ENCODE measurements at places on chromosomes 7 and 10.

- no peak for DNase-seq
Measured at GRCh38 chr7:12970626-12971025, 283.2 kb downstream of the ARL4A start.

DNA sequence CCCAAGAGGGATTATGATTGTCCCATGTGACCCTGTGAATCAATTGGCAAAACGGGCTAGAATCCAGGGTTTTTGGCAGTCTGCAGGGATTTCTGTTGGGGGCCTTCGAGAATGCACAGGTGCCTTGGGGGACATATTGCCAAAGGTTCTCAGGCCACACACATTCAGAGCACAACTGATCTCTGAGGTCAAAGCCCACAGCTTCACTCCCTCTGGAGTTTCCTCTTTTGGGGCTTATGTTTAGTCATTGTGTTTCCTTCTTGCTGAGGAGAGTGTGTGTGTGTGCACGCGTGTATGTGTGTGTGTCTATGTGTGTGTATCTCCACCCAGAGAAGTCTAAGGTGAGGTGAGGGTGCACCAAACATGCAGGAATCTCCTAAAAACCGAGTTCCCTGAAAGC is 8.8 kb downstream of the PPIF start:
- DNase-seq, result no peak

- DNase-seq, result peak; percentile 63
Measured at GRCh38 chr10:88080213-88080612, 216.8 kb downstream of the PTEN start.

DNA sequence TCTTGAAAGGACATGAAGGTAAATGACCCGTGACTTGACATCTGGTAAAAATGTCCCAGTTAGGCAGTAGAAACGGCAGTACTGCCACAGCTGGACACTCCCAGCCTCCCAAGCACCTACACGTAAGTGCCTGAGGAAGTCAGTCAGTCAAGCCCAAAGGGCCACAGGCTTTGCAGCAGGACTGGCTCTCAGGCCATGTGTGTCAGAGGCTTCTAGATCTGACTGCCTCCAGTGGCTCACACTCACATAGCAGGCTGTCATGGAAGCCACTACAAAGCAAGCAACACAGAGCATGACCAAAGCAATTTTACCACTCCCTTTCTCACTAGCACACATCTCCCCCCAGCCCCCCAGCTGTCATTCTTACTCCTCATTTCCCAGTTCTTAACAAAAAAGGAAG is 17.8 kb upstream of the CCNJ start:
- DNase-seq, result peak; percentile 13

- DNase-seq, result no peak
Measured at GRCh38 chr10:109746861-109747260, 176.4 kb downstream of the XPNPEP1 start.

DNA sequence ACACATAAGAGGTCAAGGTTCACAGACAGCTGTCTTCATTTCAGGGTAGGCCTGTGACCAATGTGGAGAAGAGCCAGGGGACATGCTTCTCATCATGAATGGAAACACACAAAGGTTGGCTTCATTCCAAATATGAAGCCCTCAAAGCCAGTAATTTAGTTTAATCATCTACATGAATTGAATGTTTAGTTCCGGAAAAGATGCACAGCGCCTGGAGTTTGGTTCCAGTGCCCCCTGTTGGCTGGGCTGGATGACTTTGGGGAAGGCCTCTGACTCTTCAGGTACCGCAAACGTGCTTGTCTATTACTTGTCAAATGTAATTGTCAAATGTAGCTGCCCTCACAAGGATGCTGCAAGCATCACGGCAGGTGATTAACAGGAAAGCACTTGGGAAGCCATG is 130.7 kb downstream of the ADRA2A start:
- DNase-seq, result no peak

- no peak for DNase-seq
Measured at GRCh38 chr7:82167558-82168314, 275.8 kb downstream of the CACNA2D1 start.

- no peak for DNase-seq
Measured at GRCh38 chr7:112204499-112205342, 1.5 kb downstream of the DOCK4 start.

DNA sequence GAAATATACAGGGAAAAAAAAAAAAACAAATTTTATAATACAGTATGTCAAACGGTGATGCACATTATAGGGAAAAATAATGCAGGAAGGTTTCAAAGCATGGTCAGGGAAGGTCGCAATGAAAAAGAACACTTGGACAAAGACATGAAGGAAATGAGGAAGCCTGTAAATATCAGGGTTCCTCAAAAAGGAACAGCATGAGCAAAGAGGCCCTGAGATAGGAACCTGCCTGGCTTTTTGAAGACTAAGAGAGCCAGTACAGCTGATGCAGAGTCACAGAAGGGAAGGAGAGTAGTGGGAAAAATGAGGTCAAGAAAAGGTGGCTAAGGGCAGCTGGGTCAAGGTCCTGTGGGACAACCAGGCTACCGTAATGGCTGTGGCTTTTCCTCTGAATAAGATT is 1.9 kb downstream of the VPS41 start:
- no peak for DNase-seq

DNA sequence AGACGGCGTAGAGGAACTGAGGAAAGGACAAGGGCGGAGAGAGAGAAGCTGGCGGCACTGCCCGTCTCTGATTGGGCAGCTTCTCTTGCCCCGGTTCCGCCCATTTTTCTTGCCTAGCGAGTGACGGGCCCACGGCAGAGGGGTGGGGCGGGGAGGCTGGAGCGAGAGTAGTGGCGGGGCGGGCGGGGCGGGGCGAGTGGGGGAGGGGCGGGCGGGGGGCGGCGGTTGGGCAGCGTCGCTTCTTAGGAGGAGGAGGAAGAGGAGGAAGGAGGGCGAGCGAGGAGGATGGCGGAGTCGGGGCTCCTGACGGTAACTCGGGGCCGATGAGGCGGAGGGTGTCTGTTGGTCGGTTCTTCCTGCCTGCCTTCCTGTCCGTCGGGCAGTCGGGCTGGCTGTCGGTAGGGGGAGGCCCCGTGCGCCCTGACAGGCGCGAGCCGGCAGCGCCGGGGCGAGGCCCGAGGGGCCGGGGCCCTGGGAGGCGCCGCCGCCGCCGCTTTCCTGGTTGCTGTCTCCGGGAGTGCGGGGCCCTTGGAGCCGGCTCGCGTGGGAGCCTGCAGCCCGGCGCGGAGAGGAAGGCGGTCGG is at the start of gene SHOC2:
Gene SHOC2 (plus strand): TSS at position 256 of the 583 bp plus-strand sequence. CDS start 44,755 bp downstream, outside the sequence.
- DNase-seq, result no peak

DNA sequence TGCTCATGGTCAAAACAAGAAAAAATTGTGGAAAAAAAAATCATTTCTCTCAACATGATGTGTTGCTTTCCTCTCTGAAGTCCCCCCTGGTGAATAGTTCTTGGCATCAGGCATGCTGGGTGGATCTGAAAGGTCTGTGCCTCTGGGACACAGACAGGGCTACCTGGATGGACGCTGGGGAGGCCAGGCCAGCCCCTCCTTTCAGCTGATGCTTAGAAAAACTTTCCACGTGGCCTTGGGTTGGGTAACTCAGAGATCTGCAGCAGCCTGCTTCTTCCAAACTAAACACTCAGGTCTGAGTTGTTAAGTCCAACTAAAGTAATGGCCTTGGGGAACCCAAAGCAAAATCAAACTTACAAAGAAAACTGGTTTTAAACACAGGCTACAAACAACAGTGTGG is 113.0 kb downstream of the CCDC3 start:
- DNase-seq, result no peak

GRCh38 chr7:136925044-136925443 is 56.6 kb downstream of the CHRM2 start:
- DNase-seq, result peak; percentile 72

DNA sequence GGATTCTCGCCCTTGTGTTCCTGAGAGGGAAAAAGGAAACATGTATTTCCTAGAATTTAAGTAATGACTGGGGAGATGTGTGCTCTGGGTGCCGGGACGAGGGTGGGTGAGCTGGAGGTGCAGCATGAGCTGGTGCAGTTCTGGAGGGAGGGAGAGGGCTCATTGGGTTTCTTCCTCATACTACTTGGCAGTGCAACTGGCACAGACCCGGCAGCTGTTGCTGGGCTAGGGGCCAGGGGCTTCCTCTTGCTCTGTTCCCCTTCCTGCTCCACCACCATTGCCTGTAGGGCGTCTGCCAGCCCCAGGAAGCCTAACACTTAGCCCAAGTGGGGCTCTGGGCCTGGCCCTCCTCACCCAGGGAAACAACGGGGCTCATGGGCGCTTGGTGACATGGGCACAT is 5.9 kb downstream of the RET start:
- no peak for DNase-seq

GRCh38 chr7:33395340-33395739 is 266.0 kb downstream of the BBS9 start:
- no peak for DNase-seq

DNA sequence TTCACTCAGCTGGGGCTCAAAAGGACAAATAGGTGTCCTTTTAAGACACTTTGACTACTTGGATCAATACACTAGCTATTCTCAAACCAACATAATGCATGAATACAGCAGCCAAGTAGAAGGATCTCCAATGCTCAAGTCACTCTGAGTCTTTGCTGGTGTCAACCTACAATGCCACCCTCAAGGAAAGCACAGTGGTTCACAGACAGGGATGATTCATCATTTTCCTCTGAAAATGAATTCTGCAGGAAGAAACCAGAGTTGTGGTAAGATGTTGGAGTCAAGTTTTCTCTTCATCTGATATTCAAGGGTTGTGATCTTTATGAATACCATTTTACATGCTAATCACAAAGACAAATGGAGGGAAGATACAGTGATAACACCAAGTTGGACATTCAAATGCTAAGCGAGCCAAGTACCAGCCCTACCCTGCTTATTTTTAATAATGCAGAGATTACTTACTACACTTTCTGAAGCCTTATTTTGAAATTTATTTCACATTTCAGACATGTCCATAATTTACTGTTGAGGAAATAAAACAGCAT is 143.1 kb upstream of the FGFR2 start:
- peak; percentile 22 for DNase-seq

DNA sequence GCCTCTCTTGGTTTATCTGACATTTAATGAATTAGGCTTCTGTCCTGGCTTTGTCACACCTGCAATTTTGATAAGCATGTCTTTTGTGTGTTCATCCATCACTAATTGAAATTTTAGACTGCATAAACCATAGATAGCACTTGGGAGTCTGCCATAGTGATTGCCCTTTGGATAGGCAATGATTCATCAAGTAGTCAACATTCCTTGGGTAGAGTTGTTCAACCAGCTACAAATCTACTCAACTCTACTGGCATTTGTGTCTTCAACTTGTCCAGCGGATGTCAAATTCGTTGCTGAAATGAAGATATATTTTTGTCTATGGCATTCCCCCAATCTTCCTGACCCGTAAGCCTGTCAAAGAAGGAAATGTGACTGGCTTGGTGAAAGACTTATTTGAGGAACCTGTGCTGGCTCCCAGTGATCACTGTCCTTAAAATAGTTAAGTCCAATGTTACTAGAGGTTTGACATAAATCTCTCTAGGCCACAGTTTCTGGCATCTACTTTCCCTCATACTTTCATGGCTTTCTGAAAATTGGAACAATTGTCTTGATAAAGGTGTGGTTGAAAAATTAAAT is 33.7 kb upstream of the CREB5 start:
- no peak for DNase-seq

- no peak for DNase-seq
Measured at GRCh38 chr7:2045559-2046405, 187.0 kb downstream of the MAD1L1 start.

GRCh38 chr7:133980804-133981203 is 146.3 kb upstream of the LRGUK start:
- DNase-seq, result no peak

DNA sequence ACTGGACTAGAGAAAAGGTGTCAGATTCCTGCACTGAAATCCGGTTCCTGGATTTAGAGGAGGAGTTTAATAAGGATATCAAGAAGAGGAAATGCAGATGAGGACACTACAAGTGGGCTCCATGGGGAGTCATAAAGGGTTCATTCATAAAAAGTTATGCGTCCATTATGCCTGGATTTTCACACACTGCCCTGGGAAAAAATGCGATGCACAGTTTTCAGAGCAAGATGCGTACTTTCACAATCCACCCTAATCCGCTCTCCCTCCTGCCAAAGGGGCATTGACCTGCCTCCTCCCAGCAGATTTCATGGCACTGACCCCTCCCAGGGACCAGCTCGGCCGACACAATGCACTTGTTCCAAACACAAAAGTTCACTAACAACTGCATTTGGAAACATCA is 42.2 kb upstream of the OPALIN start:
- no peak for DNase-seq

DNA sequence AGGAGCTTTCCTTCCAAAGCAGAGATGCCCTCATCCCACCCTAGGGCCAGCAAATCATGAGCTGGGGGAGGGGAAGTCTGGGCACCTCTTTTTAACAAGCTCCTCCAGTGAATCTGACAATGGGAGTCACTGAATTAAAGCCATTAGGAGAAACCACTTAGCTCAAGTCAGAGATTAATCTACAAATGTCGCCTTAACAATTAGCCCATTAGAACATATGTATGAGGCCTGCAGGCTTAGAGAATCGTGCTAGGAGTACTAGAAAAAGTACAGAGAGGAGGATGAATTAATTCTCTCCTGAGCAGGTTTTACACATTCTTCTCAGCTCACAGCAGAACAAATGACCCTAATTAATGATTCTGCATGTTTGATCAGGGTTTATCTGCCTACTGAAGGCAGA is 381.3 kb downstream of the KCNMA1 start:
- no peak for DNase-seq

DNA sequence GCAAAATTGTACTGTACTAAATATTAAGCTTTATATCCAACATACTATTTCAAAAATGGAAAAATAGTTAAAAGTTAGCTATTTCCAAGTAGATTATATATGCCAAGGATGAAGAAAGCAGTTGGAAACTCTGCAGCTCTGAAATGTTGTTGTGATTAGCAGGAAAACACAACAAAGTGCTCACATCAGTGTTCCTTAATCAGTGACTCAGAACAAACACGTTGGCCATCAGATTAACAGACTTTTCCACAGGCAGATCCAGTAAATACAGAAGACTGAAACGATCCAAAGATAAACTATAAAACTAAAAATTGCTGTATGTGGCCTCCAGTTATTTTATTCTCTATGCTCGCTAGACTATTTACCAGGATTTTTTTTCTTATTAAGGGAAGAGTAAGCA is 99.6 kb upstream of the SEMA3D start:
- no peak for DNase-seq

DNA sequence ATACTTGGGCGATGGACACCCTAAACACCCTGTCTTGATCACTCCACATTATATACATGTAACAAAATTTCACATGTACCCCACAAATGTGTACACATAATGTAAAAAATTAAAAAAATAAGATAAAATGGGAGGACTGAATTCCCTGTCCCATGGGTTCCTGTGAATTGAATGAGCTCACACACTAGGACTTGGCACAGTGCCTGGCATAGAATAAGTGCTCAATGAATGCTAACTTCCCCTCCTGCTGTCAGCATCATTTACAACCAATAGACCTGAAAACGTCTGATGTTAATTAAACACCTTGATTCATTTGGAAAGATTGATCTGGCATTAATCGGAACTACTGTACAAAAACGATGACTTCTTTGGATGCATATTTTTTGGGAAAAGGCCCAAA is 117.3 kb upstream of the ZNF438 start:
- DNase-seq, result peak; percentile 37

GRCh38 chr7:2116989-2117591 is 115.7 kb downstream of the MAD1L1 start:
- peak; percentile 37 for DNase-seq

GRCh38 chr10:54607983-54608382 is 193.0 kb downstream of the PCDH15 start:
- no peak for DNase-seq

Measured in EH (cell line).